ENCODE measurements at places on chromosomes 16 and 17.

- DNase-seq: no peak
These were observed 17.7 kb downstream of the ITGAL start for GRCh38 chr16:30490210-30490609.

DNA sequence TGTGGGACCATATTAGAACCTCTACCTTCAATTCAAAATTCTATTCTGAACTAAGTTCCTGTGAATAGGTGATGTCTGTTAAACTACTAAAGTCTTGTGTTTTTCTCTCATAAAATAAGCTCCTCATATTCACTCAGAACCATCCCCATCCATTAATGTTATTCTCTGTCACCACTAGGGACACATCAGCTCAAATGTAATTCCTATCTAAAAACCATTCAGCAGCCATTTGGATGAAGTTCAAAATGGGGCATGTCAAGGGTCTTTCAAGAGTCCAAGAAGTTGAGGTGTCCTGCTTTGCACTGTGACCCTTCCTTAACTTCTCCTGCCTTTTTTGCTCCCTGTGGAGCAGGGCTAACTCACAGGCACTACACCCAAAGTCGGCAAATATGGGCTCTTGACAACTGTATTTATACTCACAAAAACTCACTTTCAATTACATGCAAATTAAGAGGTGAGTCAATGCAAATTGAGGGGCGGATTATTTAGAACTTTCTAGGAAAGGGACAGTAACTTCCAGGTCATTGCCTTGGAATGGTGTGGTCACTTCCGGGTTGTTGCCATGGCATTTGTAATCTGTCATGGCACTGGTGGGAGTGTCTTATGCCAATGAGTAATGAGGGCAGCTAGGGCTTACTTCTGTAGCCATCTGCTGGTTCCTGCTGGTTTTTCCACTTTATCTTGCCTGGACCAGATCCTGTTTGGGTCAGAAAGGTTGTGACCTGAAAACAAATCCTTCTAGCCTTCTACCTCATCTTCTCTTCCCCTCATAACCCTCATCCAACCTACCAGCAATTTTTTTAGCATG lies 128.2 kb upstream of the COX10 start:
- DNase-seq: peak; percentile 45

DNA sequence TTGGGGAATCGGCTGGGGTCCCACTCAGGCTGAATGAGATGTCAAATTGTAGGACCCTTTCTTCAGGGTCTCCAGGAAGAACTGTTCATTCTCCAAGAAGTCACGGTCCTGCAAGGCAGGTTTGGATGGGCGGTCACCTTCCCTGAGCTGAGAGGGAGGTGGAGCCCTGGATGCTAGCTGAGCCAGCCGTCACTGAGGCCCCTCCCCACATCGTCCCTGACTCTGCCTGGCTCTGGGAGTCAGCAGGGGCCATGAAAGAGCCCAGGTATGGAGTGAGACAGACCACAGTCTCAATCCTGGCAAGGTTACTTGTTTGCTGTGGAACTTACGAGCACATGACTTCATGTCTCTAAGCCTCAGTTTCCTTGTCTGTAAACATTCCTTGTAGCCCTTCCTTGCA lies 6.0 kb upstream of the MRPL38 start:
- no peak for DNase-seq

DNA sequence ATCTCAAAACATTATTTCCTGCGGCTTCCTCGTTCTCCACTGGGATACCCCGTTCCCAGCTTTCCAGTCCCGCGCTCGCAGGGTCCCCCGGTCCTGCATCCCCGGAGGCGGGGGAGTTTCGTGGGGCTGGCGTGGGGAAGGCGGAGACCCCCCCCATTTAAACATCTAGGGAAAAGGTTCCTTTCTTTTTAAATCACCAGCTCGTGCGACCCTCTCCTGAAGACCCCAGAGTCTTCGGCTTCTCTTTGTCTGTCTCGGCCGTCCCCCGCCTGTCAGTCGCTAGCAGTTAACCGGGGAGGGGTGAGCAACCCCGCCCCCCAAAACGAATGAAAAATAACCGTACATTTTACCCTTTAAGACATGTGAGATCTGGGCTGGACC lies 473 bp upstream of the IGF2BP1 start:
- DNase-seq: no peak

- DNase-seq: no peak
These were observed 466 bp downstream of the WDR90 start for GRCh38 chr16:649631-650030.
